ENCODE measurements at places on chromosomes 2 and 18.

DNA sequence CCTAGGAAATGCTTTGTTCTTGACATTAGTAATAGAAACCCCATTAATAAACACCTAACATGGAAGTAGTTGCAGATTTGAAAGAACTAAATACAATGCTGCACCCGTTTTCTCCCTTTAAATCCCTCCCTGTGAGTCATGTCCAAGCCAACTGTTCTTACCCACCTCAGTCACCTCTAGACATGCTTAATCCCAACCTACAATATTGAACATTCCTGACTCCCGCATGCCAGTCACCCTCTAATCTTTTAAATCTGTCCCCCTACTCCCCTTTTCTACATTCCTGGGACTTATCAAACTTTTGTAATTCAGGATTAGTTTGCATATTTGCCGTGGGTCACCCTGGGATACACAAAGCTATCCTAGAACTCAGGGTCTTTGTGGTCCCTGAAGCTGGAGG, 374.6 kb downstream of the IRS1 start:
- DNase-seq: no peak

GRCh38 chr2:168192839-168193616, 54.4 kb downstream of the STK39 start:
- peak; percentile 47 for DNase-seq

- no peak for DNase-seq
These were observed 48.4 kb downstream of the NEMP2 start for GRCh38 chr2:190486037-190486623.

GRCh38 chr2:101036562-101036961, 34.5 kb downstream of the RPL31 start:
- peak; percentile 52 for DNase-seq

GRCh38 chr2:234691214-234691575, 194.3 kb upstream of the ARL4C start:
- no peak for DNase-seq

DNA sequence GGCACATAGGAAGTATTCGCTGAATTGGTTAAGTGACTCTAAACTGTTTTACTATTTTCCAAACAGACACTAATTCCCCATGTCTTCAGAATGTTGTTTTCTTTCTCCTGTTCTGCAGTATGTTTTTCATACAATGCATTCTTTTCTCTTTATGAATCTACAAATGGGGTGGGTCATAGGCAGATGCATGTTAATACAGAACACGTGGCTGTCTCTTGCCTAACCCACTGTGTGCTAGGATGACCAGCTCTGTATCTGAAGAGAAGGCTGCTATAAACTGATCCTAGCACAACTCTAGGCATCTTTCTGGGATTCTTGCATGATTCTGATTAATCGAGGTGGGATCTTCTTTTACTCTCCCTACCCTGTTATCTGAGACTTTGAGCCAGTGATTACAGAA, 826.0 kb downstream of the PLCL1 start:
- peak; percentile 14 for DNase-seq

DNA sequence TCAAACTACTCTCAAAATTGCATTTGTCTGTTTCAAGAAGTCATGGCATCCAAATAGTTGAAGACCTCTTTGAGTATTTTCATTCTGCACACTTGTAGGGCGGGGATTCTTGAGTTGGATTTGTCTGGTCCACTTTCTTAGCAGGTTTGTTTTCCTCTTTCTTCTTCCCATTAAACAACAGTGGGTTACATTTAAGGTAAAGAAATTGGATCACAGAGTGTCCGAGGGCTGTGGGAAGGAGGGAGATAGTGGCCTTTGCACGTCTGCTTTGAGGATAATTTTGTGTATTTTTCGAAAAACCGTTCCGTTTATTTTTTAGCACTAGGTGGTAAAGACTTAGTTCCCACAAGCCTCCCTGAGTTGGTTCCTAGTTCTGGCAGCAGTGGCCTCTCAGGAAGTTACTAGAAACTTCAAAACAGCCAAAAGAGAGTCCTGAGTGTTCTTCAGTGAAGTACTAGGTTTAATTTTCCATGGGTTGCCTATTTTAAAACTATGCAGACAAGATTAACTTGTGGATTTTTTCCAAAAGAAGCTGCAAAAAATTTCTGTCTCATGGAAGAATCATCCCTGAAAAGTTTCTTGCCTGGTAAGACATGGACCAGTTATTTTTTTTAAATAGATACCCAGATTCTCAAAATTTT, 107.9 kb downstream of the CDC42EP3 start:
- DNase-seq: peak; percentile 56

GRCh38 chr18:71321319-71321718, 1032.5 kb downstream of the SOCS6 start:
- DNase-seq: no peak

- DNase-seq: peak; percentile 89
These were observed 312.7 kb downstream of the TCF4 start for GRCh38 chr18:55275039-55275901.
